ENCODE measurements at places on chromosomes 16 and 17.

GRCh38 chr16:10136916-10137315, 45.3 kb downstream of the GRIN2A start:
- DNase-seq: no peak

GRCh38 chr17:34665819-34666763, 86.7 kb downstream of the TMEM132E start:
- no peak for DNase-seq

DNA sequence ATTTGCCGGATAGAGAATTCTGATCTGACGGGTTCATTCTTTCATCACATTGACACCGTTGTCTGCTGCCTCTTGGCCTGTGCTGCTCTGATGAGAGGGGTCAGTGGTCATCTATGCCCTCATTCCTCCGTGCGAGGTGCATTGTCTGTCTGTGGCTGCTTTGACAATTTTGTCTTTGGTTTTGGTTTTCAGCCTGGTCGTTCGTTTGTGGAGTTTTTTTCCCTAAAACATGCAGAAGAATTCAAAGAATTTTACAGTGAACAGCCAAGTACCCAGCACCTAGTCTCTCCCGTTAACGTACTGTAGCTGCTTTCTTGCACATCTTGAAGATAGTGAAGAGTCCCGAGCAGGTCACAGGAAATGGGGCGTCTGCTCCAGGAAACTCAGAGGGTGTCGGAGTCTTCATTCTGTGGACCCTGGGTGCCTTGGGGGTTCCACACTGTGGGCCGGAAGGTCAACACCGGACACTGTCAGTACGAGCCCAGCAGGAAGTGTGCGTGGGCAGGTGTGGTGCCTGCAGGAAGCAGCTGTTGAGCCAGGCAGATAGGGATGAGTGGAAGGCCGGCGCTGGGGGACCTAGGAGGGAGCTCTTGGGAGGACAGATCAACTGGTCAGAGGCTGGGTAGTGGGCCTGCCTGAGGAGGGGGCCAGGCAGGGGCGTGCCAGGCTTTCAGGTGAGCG, 28.2 kb downstream of the CRAMP1 start:
- DNase-seq: no peak

GRCh38 chr17:59839651-59840328, 53.0 kb downstream of the TUBD1 start:
- DNase-seq: no peak

- no peak for DNase-seq
Measured at GRCh38 chr17:79152110-79152509, 77.5 kb downstream of the ENGASE start.
